ENCODE measurements at places on chromosomes 11 and 22.

- no peak for DNase-seq
These were observed 4.1 kb downstream of the NHERF4 start for GRCh38 chr11:119189393-119189792.

GRCh38 chr22:22248878-22249277 lies 4.3 kb downstream of the VPREB1 start:
- DNase-seq, result no peak

- DNase-seq, result no peak
These were observed 761.2 kb downstream of the NELL1 start for GRCh38 chr11:21430537-21430936.

GRCh38 chr11:78050964-78051831 lies 12.5 kb upstream of the THRSP start:
- DNase-seq, result no peak

- no peak for DNase-seq
These were observed 134.2 kb upstream of the CARD18 start for GRCh38 chr11:105273660-105274280.

- DNase-seq, result no peak
These were observed 862 bp upstream of the PDXP start for GRCh38 chr22:37657590-37658132.

DNA sequence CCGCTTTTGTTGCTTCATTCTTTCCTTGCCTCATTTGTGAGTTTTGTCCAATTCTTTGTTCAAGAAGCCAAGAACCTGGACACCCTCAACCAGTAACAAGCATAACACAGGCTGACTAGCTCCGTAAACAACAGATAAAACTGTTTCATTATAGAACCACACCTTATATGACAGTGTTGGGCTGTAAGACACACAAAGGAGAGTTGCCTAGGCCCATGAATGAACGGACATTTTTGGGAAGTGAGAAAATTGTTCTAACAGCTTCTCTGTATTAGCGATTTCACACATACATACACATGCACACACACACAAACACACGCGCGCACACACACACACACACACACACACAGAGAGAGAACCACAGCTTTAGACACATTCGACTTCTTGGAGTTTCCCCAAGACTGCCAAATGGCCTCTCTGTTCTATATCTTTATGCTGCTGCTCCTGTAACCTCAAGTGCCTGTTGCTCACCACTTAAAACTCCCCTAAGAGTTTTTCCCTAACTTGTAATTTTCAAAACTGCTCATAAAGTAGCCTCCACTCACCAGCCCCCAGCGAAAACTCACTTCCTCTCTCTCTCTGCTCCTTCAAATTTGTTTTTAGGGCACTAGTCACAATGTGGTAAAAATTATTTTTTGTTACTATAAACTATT lies 35.9 kb downstream of the CTSC start:
- DNase-seq, result no peak

DNA sequence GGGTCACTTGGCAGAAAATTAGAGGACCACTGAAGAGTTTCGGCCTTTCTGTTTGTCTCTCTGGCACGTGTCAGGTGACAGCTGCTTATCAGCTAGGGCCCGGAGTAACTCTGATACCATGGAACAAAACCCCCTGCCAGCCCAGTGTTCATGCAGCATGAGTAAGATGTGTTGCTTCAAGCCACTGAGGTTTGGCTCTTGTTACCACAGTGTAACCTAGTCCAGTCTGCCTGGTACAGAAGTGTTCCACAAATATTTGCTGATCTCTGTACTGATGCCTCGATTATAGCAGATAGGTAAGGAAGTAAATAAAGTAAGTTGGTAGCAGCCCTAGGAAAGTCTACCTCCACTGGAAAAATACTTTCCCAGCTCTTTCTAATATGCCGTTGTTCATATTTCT lies 20.5 kb upstream of the ETS1 start:
- DNase-seq, result no peak

- DNase-seq, result no peak
These were observed 77.3 kb downstream of the TRAF6 start for GRCh38 chr11:36432738-36433137.

DNA sequence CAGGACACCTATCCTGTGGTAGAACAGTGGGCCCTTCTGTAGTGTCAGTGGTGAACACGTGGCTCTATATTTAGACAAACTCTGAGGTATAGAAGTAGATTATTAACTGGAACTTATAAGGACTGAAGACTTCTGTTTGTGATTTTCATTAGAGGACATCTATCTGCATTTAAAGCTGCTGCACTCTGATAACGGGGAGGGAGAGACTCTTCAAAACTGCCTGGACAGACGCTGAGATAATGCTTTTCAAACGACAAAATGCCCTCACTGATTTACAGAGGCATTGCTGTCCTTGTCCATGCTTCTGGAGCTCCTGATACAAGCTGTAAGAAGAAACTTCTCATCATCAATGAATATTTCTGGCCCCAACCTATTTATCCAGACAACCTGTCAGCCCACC lies 425.2 kb downstream of the OPCML start:
- DNase-seq, result no peak

DNA sequence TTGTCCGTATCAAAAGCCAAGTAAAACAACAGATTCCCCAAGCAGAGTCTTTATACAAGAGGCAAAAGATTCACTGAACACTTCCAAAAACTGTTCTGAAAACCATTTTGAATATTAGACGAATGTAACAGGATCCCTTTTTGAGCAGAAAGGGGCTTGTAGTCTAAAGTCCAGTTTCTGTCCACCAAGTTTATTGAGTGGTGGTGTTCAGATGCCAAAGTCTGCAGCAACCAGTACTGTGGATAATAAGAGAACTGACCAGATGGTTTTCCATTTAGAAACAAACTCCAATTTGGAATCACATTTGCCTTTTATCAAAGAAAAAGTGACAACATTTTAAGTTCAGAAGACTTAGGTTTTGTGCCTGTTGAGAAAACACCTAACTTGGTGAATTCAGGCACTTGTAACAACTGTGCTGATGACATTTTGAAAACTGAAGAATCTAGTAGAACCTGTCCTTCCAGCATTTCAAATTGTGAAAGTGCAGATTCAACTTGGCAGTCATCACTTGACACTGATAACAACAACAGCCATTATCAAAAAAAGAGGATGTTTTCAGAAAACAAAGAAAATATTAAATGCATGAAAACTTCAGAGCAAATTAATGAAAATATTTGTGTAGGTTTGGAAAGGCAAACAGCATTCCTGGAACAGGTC lies 217.1 kb downstream of the CSNK2A3 start:
- DNase-seq, result no peak

DNA sequence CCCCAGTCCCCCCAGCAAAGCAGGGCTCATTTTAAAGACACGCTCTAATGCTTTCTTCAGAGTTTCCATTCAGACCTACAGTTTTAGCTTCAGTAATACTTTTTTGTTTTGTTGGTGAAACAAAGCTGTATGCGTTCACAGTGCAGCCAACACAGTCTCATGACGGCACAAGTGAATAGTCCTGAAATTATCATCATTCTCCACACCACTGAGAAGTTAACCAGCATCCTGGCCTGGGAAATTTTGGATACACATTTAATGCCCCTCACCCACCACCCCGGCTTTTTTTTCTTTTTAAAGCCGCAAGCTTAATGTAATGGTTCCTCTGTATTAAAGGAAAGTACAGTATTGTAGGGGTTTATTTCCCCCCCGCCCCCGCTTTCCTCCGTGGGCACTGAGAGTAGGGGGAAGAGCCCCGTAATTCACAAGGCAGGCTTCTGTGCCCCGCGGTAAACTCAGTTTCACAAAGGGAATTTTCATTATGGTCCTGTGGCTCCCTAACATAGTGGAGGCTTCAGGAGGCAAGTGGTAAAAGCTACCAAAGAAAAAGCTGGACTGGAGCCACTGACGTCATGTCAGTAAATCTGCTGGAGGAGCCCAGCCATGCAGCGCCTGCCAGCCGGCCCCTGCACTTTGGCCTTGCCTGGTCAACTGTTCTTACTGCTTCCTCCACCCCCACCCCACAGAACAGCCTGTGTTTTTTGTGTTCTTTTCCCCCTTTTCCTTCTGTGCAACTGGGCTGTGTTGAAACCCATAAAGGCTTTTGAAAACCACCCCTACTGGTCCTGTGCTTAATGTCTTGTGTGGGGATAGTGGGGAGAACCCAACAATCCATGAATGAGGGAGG lies 18.2 kb downstream of the TEAD1 start:
- no peak for DNase-seq
